ENCODE measurements at places on chromosomes 4 and X. TPM values are rescaled to one million over a fixed set of nuclear protein-coding genes. Genes with fewer than 3 reads are reported as not detected.

Gene SORBS2
- 8.5 TPM for total RNA-seq

Gene FGG
- not detected for total RNA-seq

Gene ADRA2C
- not detected for total RNA-seq

Gene SPARCL1
- not detected for total RNA-seq

Gene JAKMIP1
- not detected for total RNA-seq

Gene SPATA4
- total RNA-seq: 0.75 TPM

Gene PCDH7
- total RNA-seq: 94.5 TPM

Gene DCAF4L1
- total RNA-seq: 0.45 TPM

Gene MFAP3L
- total RNA-seq: 9.1 TPM

Gene FGF5
- 2.9 TPM for total RNA-seq

Gene RBM41
- total RNA-seq: 21.5 TPM

Gene AR
- total RNA-seq: under 0.01 TPM

Gene ETDA
- total RNA-seq: not detected

Gene IL15
- total RNA-seq: 3.2 TPM

Gene NLRP2B
- not detected for total RNA-seq

Gene GPRASP1
- 0.61 TPM for total RNA-seq

Data from mammary epithelial cell (primary cell).